Neural crest cell (in vitro differentiated cells): ENCODE measurements at places on chromosomes 4 and X.

DNA sequence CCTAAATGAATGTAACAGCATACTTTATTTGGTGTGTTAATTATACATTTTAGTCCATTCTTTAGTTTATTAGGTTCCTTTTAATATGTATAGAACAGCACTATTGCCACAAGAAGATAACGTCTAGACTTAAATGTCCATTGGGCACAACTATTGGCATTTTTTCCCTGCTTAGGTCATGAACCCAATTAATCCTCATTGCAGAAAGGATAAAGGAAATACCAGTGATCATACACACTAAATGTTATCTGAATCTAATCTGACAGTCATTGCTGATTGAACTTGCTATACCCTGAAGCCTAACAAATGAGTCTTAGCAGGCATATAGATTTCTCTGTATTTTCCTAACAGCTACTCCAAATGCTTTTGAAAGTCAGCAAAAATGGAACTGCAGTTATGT lies 2250.0 kb upstream of the AGA start:
- no peak for DNase-seq

GRCh38 chrX:5397409-5397808 lies 831.3 kb downstream of the NLGN4X start:
- no peak for DNase-seq

- DNase-seq, result no peak
These were observed 632.0 kb downstream of the IQCM start for GRCh38 chr4:149183638-149184037.

DNA sequence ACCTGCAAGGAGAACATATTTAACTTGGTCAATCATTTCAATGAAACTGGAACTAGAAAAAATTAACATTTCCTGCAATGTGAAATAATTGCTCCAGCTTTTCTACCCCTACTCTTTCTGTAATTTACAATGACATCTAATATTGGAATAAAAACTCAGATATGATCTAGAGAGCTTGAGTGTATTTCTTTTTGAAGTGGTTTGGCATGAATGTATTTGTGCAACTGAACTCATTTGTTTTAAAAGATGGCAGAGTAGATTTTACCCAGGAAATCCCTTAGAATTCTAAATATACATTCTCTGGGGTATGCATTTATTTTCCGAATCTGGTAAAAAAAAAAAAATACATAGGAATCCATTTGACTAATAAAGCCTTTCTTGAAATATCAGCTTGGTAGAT lies 21.5 kb upstream of the GATB start:
- DNase-seq, result no peak

DNA sequence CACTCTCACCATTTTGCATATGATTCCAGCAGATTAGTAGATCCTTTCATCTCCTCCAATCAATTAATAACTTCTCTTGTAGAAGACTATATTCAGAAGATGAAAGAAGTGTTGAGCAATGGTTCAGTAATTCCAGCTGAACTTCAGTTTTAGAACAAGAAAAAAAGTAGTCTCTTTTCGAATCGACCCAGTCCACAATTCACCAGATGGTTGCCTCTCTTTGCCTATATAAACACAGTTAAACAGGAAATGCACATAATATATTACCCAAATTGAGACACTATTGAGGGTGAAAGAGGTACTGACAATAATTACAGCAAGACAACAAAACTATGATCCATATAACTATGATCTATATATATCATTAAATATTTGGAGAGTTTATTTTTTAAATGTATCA lies 16.8 kb upstream of the FAM241A start:
- DNase-seq, result no peak

- DNase-seq, result no peak
These were observed 47.6 kb downstream of the MID1IP1 start for GRCh38 chrX:38848671-38849455.

DNA sequence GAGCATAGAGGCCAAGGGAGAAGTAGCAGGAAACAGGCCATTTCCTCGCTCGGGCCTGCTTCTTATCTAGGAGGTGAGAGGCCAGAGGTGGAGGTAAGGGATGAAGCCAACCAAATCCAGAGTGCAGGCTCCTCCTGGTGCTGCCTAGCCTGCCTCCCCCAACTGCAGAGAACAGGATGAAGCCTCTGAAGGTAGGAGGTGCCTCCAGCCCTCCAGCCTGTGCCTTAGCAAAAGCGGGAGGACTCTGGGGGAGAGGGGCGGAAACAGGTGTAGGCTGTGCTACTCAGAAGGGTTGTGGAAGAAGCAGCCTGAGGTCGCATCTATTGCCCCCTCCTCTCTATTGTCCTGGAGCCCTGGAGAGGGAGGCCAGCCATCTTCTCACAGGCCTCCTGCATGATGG lies 2.9 kb upstream of the MTM1 start:
- no peak for DNase-seq
